ENCODE measurements at places on chromosomes 12 and 14.

DNA sequence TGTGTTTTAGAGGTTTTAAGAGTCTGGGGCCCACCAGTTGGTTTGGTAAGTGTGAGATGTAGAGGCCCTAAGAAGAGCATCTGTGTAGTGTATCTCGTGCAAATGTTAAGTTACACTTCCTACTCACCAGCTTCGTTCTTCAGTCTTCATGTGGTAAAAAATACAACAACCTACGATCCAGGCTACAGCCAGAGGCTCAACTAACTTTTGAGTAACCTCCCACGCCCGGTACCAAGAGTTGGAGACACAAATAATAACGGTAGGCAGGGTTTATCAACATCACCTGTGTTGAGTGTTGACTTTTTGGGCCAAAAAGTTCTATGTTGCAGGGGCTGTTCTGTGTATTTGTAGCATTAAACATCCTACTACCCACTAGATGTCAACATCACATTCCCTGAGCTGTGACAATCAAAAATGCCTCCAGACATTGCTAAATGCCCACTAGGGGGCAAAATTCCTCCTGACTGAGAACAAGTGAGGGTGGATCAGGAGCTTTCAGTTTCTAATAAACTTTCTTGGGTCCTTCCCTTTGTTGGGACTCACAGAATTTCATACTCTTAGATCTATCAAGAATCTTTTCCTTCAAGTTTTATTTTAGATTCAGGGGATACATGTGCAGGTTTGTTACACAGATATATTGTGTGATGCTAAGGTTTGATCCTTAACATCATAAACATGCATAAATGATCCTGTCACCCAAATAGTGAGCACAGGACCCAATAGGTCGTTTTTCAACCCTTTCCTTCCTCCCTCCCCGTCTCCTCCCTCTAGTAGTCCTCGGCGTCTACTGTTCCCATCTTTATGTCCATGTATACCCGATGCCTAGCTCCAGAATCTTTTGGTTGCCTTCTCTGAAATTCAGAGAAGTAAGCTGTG, 94.7 kb downstream of the SLC2A13 start:
- no peak for DNase-seq

DNA sequence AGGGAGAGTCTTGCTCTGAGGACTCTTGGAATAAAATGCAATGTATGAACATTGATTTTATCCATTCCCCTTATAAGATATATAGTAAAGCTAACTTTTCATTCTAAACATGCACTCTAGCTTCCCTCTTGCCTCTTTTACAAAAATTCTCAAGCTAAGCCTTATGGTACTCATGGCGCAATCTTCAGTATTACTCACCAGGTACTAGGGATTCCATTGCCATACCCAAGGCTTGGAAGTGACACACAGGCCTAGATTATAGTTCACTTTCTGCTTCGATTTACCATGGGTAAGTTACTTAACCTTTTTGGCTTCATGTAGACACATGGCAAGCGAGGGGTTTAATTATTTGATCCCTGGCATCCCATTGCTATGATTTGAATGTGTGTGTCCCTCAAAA, 331.5 kb downstream of the LRIG3 start:
- DNase-seq, result no peak

- no peak for DNase-seq
Measured at GRCh38 chr14:68487805-68488590, 304.9 kb downstream of the ZFP36L1 start.

- DNase-seq, result no peak
Measured at GRCh38 chr14:24167469-24168114, 4.3 kb upstream of the REC8 start.

- DNase-seq, result no peak
Measured at GRCh38 chr12:132686825-132687210, 324 bp downstream of the POLE start.

GRCh38 chr14:61527325-61528100, 167.8 kb upstream of the HIF1A start:
- DNase-seq, result no peak

DNA sequence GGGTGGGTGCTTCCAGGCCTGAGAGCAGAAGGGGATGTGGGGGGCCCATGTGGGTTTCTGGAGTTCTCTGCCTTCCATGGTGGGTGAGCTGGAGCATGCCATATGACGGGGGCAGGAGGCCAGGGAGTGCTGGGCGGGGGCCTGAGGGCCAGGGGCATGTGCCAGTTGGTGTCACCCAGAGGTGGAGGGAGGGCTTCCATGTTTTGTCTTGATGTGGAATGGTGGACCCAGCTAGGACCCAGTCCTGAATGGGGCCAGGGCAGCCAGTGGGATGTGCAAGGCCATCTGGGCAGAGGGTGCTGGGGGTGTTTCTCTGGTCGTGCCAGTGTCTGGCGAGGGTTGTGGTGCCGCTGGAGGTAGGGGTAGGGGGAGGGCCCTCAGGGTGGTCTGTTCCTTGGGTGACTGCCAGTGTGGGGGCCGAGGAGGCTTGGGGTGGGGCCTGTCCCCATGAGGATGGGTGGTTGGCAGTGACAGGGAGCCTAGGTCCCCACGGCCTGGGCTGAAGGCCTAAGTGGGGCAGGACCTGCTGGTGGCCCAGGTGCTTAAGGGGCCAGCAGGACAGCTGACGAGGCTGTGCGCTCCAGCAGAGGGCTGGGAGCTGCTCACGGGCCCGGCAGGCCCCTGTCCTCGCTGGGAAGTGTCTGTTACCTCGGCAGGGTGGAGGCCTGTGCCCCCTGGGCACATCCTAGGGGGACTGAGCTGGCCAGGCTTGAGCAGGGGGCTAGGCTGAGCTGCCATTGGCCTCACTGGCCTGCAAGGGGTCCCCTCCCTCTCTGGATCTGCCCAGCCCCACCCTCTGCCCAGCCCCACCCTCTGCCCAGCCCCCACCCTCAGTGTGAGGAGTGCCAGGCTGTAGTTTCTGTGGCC, 26.8 kb downstream of the CEP170B start:
- no peak for DNase-seq

- DNase-seq, result no peak
Measured at GRCh38 chr12:132529906-132530305, 40.0 kb downstream of the FBRSL1 start.

DNA sequence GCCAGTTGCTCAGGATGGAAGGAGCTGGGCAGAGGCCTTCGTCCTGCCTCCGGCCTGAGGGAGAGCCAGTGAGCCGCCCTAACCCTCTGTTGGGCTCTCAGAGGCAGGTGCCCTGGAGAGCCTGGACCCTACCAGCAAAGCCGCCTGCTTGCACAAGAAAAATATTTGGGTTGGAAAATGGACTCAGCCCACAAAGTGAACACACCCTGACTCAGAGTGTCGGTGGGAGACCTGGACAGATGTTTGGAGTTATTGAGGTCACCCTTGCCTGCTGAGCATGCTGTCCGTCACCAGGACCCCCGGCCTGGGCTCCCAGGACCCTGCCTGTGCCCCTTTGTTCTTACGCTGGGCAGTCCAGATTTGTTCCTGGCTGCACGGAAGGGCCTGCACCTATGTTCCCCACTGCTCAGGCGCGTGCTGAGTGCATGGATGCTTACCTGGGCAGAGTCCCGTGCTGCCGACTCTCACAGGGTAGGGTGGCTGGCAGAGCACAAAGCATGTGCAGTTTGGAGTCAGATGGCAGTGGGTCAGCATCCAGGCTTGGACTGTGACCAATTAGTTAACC, 22.4 kb downstream of the FAM181A start:
- DNase-seq, result no peak

- peak; percentile 33 for DNase-seq
Measured at GRCh38 chr12:75579552-75579951, 68.1 kb upstream of the KRR1 start.

DNA sequence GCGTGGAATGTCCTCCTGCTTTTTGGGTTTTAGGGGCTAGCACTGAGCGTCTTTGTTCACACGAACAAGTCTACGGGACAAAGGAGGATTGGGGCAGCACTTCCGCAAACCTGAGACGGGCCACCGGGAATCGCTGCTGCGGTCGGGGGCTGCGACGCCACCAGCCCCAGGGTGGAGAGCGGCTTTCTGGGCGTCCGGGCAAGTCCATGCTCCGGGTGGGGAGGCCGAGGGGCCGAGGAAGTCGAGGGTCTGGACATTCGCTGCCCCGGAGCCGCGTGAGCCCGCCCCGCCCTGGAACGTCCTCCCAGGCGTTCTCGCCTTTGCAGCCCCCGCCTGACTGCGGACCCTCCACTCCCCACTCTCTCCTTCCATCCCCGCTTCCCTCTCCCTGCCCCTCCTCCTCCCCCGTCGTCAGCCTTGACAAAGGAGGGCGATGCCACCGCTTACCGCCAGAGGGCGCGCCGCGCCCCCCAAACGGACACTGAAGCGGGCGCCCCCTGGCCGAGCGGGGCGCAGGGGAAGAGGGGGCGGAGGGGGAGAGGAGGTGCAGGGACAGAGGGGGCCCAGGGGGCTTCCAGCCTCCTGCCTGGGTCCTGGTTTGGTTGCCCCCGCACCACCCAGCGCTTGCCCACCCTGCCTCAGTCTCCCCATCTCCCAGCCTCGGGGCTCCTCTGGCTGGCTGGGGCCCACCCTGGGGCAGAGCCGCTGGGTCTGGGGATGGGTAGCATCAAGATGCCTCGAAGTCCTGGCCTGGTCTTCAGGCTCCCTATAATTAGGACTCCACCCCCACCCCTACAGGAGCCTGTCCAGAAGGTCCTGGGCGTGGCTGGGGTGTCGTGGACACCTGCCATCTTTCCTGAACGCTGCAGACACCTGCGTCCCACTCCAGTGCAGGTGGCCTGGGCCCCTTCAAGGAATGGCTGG, 39.1 kb upstream of the INF2 start:
- DNase-seq, result peak; percentile 36

DNA sequence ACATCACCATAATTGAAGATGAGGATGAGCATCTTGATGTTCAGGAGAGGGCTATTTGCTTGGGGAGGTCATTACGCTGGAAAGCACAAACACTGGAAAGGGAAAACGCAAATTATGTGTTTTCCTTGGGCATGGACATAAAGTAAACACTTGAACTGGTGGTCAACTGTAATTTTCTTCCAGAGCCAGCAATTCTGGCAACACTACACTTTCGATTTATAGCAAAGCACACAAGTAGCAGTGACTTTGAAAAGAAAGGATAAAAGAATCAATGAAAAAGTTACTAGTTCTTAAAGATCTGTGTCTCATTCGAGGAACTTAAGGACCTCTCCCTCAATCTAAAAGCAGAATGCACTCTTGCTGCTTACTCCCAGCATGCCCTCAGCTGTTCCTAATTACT, 2.2 kb downstream of the CLEC14A start:
- no peak for DNase-seq

- DNase-seq, result no peak
Measured at GRCh38 chr12:66194122-66194521, 5.1 kb downstream of the IRAK3 start.

GRCh38 chr14:94685166-94685581, 73.0 kb downstream of the SERPINA3 start:
- DNase-seq, result no peak

DNA sequence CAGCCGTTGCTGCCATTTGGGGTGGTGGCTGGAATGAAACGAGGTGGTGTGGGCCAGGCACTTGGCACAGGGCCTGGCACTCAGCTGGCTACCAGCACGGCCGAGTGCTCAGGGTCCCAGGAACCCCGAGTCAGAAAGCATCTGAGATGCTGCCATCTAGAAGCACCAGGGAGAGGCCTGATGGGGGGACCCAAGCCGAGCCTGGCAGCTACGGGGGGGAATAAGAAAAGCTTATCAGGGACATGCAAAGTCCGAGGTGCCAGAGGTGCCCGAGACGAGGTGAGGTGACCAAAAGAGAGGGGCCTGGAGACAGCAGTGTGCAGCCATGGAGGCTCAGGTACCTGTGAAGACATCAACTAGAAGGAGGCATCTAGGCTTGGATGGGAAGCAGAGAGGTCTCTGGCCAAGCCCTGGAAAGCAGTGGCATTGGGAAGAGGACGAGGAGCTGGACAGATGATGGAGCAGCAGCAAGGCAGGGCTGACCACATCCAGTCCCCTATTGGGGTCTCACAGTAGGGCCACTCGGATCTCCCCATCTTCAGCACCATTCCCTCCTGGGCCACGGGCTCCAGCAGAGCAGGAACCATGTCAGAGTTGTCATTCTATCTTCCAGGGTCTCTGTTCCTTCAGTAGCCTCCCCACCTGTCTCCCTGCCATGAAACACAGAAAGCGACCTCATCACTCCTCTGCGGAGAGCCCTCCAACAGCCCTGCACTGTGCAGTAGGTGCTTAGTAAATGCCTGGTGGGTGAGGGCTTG, 59.3 kb upstream of the DIO3 start:
- no peak for DNase-seq

GRCh38 chr12:72570601-72571000, 298.4 kb downstream of the TRHDE start:
- DNase-seq, result no peak

GRCh38 chr14:81324011-81324410, 76.1 kb downstream of the STON2 start:
- DNase-seq, result peak; percentile 46
